ENCODE measurements at places on chromosomes 4 and X.

GRCh38 chr4:16636304-16636703 is 262.1 kb downstream of the LDB2 start:
- no peak for DNase-seq

- peak; percentile 3 for DNase-seq
Measured at GRCh38 chrX:129318375-129318774, 204.9 kb downstream of the SMARCA1 start.

DNA sequence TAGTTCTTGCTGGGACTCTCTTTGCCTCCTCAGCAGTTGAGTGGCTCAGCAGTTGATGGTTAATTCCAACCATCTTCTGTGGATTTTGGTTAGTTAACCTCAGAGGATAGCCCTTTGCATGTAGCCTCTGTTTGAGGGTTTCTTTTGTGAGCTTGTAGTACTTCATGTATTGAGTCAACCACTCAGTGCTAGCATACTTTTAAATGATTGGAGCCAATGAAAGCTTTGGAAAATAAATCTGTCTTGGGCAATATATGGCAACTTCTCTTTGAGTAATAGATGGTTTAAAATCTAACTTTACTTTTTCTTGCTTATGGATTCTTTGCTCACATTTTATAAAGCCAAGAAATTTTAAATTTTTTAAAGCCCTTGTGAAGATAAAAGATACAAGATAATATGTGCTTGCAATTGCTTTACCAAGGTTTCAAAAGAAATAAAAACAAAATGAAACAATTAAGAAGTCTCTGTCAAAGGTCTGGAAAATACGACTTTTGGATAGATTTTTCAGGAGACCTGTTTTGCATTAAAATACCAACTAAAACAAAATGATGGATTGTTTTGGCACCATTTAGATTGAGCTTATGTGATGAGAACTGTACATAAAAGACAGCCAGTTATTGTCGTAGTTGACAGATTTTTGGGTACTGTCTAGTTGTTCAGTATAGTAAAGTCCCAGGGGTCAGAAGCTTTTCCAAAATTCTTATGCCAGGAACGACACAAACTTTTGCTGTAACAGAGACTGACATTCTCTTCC is 181.9 kb downstream of the SPRY1 start:
- DNase-seq = no peak

GRCh38 chrX:138886769-138887168 is 175.3 kb upstream of the FGF13 start:
- peak; percentile 12 for DNase-seq

GRCh38 chr4:31071508-31072486 is 351.6 kb downstream of the PCDH7 start:
- no peak for DNase-seq

- peak; percentile 24 for DNase-seq
Measured at GRCh38 chr4:55216863-55217635, 91.7 kb upstream of the KDR start.

DNA sequence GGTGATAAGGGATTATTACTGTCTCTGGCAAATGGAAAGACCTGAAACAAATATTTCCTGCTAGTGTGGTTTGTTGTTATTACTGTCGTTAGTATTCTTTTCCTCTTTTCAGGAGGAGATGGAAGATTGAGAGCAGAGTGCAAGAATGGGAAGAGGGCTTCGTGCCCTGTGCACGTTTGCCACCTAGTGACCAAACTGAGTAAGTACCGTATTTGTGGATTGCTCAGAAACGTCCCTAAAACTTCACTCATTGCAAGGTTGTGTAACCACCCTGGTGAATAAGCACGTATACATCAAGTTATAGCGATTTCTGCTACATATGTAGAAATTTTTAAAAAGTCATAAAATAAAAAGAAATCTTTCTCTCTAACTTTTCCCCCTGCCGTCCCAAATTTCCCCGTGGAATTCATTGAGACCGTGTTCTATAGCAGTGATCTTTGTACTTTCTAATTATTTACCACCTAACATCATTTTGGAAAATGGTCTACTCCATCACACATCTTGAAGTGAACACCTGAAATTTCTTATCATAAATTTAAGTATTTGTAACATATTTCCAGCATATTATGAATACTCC is 24.3 kb downstream of the LINC00632 start:
- DNase-seq = peak; percentile 42

DNA sequence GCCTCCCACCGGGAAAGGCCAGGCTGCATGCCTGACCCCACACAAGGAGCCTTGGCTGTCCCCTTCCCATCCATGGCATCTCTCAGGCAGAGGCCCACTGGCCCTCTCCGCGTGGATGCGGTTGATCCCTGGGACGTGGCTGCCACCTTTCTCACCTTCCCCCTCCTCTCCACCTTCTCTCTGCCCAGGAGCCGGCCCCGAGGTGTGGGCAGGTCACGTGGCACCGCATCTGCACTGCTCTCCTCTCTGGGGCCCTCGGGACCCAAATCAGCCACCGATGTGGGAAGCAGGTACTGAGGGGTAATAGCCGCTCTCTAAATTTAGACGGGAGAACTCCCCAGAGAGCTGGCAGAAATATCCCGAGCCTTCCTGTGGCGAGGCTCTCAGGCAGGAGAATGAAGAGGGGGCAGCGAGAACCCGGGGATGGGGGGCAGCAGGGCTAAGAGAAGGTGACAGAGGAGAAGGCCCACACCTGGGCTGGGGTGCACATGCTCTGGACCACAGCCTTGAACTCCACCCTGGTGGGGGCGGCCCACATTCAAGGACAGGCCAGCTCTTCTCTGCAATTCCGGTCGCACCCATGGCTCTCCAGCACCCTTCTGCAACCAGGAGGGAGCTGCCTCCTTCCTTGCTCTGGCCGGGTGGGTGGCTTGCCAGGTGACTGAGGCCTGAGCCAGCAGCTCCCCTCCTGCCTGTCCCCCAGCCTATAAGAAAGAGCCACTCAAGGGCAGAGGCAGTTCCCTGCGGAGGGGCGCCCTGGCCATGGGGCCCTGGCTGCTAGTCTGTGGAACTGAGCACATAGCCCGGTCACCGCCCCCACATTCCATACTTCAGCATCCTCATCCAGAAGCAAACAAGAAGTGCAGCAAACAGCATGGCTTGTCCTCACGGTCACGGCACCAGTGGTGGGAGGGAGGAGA is 9.6 kb upstream of the DUSP9 start:
- DNase-seq = no peak

GRCh38 chr4:69731241-69731640 is 29.2 kb downstream of the SULT1B1 start:
- DNase-seq = no peak

DNA sequence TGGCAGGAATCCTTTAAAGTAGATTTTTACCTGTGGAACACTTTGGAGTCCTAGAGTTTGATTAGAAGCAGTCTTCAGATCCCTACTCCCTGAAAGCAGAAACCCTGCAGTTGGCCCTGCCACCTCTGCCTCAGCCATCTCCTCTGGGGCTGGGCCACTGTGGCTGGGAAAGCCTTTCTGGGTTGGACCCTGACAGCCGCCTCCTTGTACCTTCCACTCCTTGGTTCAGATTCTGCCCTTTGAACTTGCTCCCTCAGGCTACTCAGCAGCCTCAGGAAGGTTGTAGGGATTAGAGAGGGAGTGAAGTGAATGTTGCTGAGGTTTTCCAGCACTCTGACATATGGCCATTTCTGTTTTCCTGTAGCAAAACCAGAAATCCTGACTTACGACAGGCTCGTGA is 65.5 kb downstream of the KIT start:
- no peak for DNase-seq

DNA sequence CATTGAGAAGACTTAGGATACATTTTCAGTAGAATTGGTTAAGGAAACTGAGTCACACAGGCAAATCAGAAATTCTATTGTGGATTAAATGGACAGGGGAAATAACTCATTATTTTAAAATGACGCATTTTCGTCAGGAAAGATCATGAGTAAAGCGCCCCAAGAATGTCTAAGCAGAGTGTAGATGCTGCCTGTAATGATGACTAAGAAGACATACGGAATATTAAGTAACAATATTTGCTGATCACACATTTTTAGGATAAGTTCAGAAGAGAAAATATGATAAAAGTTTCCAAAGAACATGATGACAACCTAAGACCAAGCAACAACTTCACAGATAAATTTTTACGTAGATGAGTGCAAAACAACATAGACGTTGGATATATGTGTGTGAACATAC is 596.3 kb upstream of the TENM3 start:
- DNase-seq = no peak
